Tibial artery (tissue), 4 donors: ENCODE measurements at places on chromosomes 11 and 22.

- DNase-seq: no peak
Measured at GRCh38 chr11:67657300-67657699, 6.8 kb upstream of the ACY3 start.

GRCh38 chr22:48796310-48797015 is 1031.2 kb downstream of the BRD1 start:
- no peak for DNase-seq

DNA sequence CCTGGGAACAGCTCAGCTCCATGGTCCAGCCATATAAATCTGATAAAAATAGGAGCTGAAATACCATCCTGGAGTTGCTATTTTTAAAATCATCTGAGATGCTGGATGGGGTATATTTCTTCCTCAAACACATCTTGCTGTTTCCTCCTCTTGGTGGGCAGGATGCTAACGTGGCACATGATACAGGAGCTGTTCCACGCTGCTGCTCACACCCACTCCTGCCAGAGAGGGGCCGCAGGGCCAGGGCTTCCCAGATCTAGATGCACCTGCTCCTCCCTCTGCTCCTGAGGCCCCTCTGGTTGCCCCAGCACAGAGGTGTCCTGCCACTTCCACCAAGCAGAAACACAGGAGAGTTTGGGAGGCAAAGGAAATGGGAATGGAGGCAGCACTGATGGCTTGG is 3.3 kb upstream of the ST3GAL4 start:
- DNase-seq: no peak

- no peak for DNase-seq
Measured at GRCh38 chr11:126265811-126266210, 2.9 kb downstream of the SRPRA start.

GRCh38 chr11:72743321-72744221 is 8.6 kb downstream of the ARAP1 start:
- no peak for DNase-seq

DNA sequence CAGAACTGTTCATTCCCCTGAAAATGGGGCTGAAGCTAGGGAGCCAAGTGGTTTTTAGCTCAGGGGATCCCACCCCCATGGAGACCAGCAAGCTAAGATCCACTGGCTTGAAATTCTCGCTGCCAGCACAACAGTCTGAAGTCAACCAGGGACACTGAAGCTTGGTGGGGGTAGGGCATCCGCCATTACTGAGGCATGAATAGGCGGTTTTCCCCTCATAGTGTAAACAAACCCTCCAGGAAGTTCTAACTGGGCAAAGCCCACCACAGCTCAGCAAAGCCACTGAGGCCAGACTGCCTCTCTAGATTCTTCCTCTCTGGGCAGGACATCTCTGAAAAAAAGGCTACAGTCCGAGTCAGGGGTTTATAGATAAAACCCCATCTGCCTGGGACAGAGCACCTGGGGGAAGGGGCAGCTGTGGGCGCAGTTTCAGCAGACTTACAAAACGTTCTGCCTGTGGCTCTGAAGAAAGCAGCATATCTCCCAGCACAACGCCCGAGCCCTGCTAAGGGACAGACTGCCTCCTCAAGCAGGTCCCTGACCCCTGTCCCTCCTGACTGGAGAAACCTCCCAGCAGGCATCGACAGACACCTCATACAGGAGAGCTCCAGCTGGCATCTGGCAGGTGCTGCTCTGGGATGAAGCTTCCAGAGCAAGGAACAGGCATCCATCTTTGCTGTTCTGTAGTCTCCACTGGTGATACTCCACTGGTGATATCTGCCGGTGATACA is 32.7 kb downstream of the GAB4 start:
- no peak for DNase-seq

DNA sequence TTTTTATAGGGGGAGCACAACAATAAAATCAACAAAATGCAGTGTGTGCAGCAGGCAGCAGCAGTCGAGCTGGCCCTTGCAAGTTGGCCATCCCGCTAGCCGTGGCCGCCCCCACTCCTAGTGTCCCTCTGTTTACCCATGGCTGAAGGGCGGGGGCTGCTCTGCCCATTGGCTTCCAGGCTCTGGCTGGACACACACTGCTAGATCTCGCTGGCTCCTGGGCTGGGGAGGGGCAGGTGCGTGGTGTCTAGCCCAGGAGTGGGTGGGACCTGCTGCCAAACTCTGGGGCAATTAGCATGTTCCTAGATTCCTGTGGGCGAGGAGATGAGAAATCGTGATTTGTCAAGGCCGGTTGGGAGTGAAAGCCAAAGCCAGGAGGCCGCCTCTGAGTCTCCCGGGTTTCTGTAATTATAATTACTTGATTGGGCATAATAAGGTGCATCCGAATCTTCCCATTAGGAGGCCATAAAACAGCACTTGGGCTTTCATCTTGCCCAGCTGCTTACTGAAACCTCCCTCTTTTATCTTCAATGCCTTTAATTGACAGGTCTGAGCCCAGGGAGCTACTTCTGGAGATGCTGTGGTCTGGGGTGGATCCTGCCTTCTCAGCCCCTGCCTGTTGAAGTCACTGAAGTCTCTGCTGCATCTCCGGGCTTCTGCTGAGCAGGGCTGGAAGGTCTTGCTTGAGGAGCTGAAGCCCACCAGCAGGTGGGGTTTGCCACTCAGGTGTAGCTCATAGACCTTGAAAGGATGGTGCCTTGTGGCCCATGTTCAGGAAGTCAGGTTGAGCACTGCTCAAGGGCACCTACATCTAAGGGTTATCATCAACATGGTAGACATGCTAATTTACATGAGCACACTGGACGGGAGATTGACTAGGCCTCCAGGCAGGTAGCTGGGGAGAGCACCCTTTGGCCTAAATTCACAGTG is 44.5 kb upstream of the DKK3 start:
- DNase-seq: no peak

DNA sequence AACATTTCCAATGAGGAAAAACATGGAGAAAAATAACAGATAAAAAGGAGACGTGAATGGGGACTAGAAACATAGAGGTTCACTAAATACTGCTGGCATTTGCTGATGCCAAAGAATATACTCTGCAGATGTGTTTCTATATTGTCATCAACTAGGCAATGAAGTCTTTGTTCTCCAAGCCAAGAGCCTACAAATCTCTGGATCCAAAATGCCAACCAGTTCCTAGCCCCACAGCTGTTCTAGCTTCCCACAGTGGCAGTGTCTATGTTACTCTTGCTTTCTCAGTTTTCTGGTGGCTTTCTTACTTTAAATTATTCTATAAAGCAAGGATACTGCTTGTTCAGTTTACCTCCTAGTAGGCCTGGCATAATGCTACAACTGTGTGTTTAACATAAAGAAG is 977.9 kb upstream of the CCDC90B start:
- DNase-seq: no peak

- DNase-seq: no peak
Measured at GRCh38 chr11:34525098-34525497, 11.5 kb upstream of the ELF5 start.

- no peak for DNase-seq
Measured at GRCh38 chr11:99117603-99118002, 96.9 kb downstream of the CNTN5 start.

GRCh38 chr11:127862406-127862805 is 725.0 kb downstream of the ETS1 start:
- no peak for DNase-seq

GRCh38 chr11:81707881-81708280 is 1025.8 kb downstream of the FAM181B start:
- no peak for DNase-seq

DNA sequence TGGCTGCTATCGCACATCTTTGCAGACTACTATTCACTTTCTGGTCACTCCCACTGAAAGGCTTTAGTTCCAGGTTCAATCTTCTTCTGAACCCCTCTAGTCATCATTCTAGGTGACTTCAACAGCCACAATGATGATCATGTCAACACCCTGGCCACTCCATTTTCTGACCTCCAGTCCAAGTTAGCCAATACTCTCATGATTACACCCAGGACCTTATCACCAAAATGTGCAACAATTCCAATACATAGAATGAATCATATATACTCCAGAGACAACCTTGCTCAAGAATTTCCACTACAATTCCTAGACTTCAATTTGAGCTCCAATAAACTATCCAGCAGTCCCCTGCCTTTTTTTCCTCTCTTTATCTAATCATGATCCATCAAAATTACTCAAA is 70.7 kb downstream of the PAK1 start:
- no peak for DNase-seq

DNA sequence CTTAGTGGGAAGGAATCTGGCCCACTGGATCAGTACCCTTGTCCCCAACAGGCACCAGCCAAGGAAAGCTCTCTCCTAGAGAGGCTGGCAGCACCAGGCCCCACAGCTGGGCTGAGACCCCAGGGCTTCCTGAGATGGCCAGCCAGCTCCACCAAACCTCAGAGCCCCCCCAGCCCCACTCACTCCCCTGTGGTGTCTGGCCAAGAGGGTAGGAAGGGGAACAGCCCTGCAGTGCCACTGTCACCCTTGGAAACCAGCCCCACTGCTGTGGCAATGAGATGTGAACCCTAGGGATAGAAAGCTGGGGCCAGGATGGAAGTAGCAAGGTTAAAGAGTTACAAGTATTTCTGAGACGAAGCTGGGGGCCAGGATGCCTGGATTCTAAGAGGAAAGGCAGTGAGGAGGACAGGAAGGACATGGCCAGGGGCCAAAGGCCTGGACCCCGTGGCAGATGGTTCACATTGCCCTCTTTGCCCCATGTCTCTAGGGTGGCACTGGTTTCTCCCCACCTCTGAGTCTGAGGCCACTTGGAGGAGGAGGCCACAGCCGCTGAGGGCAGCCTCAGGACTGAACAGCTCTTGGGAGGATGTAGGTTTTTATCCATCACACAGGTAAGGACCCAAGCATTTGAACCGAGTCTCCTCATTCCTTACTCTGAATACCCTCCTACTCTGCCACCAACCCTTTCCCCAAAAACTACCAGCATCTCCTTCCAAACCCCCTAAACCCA is 28.8 kb downstream of the NRXN2 start:
- no peak for DNase-seq

DNA sequence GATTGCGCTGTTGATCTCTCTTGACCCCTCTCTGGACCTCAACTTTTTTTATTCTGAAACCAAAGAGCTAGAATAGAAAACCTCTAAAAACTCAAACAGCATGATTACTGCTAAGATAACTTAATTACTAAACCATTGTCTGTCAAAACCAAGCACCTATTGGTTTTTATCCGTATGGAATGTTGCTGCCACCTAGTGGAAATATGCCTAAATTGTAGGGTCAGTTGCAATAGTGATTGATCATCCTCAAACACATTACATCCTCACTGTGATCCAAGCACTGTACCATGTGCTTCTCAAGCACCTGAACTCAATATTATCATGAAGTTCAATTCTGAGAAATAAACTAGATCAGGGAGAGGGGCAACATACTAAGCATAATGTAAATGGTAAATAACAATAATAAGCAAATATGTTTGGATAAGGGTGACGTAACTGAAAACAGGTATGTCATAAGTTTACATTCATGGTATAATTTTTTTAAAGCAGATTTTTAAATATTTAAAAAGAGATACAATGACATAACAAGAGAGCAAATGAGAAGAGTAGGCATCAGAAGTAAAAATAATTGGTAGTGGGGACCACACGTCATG is 3.8 kb upstream of the OR5A2 start:
- DNase-seq: no peak

DNA sequence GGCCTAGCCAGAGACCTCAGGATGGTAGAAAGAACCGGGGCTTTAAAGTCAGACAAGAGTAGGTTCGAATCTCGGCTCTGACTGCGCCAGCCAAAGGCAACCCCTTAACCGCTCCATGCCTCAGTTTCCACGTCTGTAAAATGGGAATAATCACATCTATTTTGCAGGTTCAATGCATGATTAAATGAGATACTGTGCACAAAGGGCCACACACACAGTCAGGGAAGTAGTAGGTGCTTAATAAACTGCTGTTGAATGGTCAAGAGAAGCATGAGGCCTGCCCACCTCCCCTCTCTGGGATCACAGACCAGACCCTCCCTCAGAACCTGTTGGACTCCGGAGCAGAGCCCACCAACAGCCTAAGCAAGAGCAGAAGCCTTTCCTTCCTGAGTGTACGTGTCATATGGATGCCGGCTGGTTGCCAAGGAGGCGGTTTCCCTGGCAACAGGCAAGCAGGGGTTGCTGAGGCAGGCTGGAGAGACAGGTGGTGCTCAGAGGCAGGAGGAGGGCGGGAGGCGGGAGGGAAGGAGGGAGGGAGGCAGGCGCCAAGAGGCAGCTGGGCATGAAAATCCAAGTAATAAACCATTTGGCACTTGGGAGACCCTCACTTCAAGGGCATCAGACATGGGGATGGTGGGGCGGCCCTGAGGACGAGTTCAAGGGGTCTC is 43.9 kb downstream of the NFAM1 start:
- no peak for DNase-seq

DNA sequence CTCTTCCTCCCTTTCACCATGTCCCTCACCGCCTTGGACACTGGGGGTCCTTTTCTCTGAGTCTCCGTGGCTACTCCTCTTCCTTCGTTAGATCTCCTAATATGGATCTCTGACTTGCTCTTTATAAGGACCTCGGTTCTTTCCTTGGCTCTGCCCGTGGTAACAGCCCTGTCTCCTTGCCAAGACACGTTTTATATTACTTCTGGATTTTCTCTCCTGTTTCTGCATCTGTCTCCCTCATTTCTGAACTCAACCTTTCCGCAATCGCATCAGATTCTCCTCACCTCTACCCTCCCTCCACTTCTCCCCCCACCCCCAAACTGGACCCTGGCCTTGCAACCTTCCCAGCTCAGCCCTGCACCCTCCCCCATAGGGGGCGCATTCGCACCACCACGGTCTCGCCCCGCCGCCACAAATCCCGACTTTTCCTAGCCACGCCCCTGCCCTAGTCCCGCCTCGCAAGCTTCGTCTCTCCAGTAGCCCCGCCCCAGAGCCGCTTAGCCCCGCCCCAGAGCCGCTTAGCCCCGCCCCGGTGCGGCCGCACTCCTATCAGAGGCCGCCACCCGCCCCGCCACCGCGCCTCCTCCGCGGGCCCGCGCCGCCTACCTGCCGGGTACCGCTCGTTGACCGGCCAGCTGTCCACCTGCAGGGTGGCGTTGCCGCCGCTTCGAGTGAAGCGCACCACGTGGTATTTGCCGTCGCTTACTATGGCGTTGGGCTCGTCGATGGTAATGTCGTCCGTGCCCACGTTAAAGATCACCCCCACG is 39.0 kb downstream of the SLC22A12 start:
- no peak for DNase-seq

DNA sequence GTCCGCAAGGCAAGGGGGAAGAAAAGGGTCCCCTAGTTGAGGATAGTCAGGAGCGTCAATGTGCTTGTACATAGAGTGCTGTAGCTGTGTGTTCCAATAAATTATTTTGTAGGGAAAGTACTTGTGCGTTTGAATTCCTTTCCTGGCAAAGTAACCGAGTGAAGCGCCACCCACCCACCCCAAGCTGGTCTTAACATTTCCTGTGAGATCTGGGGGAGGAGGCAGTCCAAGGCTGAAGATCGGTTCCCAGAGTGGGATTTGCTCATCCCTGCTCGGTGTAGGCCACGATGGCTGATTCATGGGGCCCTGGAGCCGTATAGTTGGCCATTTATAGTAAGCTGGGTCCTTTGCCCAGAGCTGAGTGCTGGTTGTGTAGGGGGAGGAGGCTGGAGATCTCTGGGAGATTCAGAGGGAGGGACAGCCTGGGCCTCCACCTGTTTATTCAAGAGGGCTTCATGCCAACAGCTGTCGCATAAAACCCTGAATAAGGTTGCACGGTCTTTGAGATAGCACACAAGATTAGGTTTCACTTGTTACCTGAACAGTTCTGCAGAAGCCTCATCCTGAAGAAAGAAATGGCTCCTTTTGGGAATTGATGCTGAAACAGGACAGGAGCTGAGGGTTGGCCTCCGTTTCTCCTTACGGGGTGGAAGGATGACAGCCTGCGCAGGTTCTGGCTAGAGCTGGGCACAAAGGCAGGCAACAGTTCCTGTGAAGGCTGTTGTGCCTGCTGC is 2.4 kb downstream of the ATF4 start:
- DNase-seq: no peak

- no peak for DNase-seq
Measured at GRCh38 chr22:22936915-22937656, 49.5 kb downstream of the IGLL5 start.

- DNase-seq: no peak
Measured at GRCh38 chr22:29628996-29629902, 25.8 kb downstream of the NF2 start.
